ENCODE measurements at places on chromosomes 13 and 19.

GRCh38 chr13:39675904-39676303 lies 20.4 kb downstream of the COG6 start:
- no peak for DNase-seq

- no peak for DNase-seq
These were observed 122.6 kb downstream of the POSTN start for GRCh38 chr13:37475966-37476365.

DNA sequence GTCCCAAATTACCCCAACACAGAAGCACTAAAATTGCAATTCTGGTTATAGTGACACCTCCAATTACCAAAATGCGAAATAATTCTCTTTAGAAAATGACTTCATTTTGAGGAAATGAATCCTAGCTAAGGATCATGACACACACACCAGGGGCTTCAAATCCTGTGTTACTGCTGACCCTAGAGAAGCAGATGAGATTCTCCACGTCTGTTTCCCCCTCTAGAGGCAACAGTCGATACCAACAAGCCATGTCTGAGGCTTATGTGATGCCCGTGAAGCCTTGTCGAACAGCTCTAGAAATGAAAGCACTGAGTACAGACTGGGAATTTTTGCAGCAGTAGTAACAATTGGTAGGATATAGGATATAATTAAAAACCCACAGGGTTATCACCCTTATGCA lies 153.6 kb upstream of the TMTC4 start:
- no peak for DNase-seq

DNA sequence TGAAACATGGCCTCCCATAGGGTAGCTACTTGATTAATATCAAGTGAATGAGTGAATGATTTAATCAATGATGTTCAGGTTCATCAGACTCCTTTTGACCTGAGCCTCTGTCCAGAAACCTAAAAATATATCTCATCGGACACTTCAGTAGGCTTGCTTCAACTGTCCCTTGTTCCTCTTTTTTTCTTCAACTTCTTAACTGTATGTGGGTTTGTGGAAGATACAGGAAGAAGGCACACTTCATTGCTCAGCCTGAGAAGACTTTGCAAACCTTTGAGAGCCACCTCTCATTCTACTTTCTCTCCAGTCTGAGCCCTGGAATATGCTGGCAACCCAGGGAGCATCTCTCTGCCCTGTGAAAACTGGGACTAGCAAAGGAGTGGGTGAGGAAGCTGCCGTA lies 557.0 kb downstream of the FGF9 start:
- DNase-seq: no peak

GRCh38 chr13:50161052-50161451 lies 145.8 kb downstream of the KCNRG start:
- no peak for DNase-seq

DNA sequence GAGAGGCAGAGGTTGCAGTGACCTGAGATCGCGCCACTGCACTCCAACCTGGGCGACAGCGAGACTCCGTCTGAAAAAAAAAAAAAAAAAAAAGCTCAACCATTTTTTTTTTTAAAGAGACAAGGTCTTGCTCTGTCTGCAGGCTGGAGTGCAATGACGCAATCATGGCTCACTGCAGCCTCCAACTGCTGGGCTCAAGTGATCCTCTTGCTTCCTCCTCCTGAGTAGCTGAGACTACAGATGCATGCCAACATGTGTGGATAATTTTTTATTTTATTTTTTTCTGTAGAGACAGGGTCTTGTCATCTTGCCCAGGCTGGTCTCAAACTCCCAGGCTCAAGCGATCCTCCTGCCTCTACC lies 10.3 kb downstream of the EHD2 start:
- DNase-seq: no peak

GRCh38 chr19:787536-787935 lies 9.7 kb upstream of the PTBP1 start:
- DNase-seq: no peak

DNA sequence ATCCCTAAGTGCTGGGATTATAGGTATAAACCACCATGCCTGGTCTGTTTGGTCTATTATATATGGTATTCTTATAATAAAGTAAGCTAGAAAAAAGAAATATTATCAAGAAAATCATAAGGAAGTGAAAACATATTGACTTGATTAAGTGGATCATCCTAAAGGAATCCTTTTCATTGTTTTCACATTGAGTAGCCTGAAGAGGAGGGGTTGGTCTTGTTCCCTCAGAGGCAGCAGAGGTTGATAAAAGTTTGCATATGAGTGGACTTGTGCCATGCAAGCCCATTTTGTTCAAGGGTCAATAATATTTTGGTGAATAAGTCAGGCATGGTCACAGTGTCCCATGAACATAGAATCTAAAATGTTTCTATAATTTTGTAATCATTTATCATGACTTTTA lies 52.7 kb downstream of the ZNF627 start:
- DNase-seq: no peak

DNA sequence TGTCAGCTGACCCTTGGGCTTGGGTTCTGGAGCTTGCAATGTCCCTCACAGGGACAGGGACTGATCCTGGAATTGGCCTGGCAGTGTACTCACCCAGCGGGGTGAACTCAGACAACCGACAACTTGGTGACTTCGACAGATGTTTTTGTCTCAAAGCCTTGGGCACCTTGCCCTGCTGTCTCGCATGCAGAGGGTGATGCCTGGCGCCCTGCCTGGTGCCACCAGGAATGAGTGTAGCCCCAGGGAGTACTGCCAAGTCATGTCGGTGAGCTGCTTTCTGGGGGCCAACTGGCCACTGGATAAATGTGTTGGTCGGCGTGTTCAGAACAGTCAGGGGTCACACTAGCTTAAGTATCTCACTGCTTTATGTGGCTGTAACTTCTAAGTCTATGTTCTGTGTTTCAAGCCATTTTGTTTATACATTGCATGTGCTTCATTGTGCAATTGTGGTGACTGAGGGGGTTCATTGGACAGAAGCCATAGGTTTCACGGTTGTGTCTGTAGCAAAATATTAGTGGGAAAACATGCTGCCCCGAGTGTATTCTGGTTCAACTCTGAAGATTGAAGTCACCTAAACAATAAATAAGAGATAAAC lies 96.3 kb upstream of the TNFSF11 start:
- DNase-seq: no peak

- no peak for DNase-seq
These were observed 2280.4 kb upstream of the PCDH20 start for GRCh38 chr13:63696055-63696454.

GRCh38 chr19:13209484-13210338 lies 59.5 kb downstream of the IER2 start:
- no peak for DNase-seq

DNA sequence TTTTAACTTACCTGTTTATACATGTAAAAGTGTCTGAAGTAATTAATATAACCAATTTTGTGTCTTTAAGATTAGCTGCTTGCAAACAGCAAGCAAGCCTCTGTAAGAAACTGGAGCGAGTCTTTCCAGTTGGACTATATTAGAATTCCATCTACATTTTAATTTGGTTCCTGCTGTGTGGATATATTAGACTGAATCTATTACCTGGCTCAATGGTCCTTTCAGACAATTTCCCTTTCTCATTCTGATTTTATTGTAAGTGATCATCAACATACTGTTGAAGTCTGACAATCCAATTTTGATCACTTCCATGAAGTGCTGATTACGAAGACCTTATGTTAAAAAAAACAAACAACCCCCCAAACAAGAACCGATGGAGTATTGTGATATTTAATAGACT lies 72.3 kb downstream of the GPC5 start:
- no peak for DNase-seq

GRCh38 chr19:16289594-16289993 lies 35.0 kb upstream of the KLF2 start:
- no peak for DNase-seq

GRCh38 chr13:77697217-77698103 lies at the start of gene SLAIN1:
TSS of gene SLAIN1 (plus strand) at chr13:77697687. CDS start at chr13:77697914, 227 bp downstream.
- peak; percentile 71 for DNase-seq

- DNase-seq: no peak
These were observed 12.0 kb downstream of the LYL1 start for GRCh38 chr19:13090511-13091231.

GRCh38 chr19:47497050-47497766 lies 13.2 kb upstream of the KPTN start:
- no peak for DNase-seq

GRCh38 chr13:110501188-110501587 lies 60.3 kb downstream of the RAB20 start:
- DNase-seq: no peak

DNA sequence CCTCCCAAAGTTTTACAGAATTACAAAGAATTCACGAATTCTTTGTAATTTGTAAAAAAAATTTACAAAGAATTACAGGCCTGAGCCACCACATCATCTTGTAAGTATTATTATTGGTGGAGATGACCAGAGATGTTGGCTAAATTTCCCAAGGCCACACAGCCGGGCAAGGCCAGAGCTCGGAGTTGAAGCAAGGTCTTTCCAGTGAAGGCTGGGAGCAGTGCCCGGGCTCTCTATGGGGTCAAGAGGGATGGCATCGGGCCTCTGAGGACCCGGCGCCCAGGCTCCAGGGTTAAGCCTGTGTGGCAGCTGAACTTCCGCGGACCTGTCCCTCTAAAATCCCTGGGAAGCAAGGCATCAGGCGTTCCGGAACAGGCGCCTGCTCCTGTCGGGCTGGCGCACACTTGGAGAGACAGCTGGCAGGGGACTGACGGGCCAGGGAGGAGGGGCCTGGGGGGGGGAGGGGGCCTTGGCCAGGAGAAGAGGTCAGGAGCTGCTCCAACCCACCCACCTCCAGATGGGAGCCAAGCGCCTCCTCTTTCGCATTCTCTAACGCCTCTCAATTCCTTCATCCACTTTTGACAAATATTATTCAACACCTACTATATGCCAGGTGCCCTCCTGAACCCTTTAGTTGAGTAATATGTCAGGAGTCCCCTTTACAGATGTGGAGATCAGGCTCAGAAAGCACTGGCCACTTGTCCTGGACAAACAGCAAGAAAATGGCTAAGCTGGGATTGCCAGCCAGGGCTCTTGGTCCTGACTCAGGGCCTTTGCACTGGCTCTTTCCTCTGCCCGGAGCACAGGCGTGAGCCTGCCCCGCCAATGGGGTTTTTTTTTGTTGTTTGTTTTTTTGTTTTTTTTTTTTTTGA lies 36.8 kb upstream of the SEMA6B start:
- DNase-seq: no peak

GRCh38 chr13:101648766-101649487 lies 196.5 kb downstream of the ITGBL1 start:
- no peak for DNase-seq

DNA sequence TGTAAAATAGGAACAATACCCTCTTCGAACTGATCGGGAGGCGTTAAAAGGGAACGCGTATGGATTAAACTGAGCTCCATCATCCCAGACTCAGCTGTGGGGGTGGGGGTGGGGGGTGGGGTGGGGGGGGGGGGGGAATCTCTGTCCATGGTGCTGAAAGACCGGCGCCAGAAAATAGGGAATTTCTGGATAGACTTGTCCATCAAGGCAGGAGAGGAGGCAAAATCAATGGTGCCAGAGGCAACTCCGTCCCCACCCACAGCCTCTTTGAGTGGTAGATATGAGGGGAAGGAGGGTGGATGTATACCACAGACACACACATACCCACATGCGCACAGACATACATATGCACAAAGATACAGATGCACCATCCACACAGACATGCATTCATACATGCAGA lies 37.4 kb downstream of the ZNF787 start:
- DNase-seq: no peak

DNA sequence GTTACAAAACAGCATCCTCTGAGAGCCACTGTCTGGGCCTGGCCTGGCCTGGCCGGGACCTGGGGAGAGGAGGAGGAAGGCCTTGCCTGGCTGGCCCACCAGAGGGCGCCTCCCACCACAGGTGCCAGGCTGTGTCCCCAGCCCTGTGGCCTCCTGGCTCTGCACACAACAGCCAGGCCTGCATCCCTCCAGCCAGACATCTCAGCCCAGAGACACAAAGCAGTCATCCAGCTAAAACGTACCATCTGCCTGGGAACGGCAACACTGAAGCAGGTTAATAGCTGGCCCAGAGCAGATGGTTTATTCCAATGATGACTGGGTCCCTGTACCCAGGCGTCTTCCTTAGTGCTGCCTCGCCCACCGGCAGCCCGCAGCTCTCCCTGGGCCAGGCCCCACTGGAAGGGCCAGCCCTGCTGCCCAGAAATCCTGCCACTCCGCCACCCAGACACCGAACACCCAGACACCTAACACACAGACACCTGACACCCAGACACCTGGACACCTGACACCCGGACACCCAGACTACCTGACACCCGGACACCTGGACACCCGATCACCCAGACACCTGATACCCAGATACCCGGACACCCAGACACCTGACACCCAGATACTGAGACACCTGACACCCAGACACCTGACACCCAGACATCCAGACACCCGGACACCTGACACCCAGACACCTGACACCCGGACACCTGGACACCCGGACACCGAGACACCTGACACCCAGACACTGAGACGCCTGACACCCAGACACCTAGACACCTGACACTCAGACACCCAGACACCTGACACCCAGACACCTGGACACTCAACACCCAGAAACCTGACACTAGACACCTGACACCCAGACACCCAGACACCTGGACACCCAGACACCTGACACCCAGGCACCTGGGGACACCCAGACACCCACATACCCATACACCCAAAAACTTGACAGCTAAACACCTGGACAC lies 20.1 kb downstream of the C19orf12 start:
- peak; percentile 80 for DNase-seq

DNA sequence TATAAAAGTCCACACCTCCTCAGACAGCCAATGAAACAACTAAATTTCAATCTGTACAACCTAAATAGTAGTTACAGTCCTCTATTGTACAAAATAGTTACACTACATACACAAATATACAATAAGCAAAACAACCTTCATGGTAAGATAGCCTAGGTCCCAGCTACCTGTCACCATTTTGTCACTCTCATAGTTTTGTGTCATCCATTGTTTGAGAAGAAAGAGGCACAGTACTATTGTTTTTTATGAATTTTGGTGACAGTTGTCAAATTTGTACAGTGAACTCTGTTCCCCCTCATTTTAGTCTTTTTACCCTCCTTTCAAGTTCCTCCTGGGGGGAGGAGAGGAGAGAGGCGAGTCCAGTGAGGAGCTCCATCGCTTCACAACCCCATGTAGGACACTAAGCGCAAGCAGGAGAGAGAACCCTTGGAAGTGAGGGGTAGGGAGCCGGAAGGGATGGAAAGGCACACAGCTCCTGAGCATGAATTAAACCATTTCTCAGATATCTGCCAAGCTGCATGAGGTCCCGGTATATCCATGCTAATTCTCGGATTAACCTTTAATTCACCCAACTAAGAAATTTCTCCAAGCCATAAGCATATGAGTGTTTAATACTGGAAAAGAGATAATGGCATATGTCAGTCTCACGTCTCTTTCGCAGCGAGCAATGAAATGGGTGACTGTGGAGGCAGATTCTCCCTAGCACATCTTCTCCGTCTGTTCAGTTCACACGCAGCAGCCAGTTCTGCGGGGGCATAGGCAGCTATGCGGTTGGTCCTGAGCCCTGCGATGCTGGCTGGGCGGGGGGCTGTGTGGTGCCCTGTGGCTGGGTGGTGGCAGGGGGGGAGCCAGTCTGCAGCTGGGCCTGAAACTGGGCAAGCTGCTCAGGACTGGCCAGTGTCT lies 60.5 kb downstream of the SERP2 start:
- DNase-seq: no peak

- no peak for DNase-seq
These were observed 7.6 kb downstream of the EFNB2 start for GRCh38 chr13:106527826-106528225.
